ENCODE measurements at places on chromosomes 2 and 18. TPM values are rescaled to one million over a fixed set of nuclear protein-coding genes. Genes with fewer than 3 reads are reported as not detected.

Gene PRSS56
- not detected for total RNA-seq

Gene GPR39
- total RNA-seq: 10.1 TPM

Gene DNAJC5G
- not detected for total RNA-seq

Gene CASP10
- total RNA-seq: 30.5 TPM

Gene OR6B2
- total RNA-seq: not detected

Gene POU3F3
- total RNA-seq: not detected

Gene GPBAR1
- total RNA-seq: 1.0 TPM

Gene NPAS2
- 19.5 TPM for total RNA-seq

Gene ARHGAP25
- total RNA-seq: 19.6 TPM

Gene UGT1A6
- total RNA-seq: 5.0 TPM

GRCh38 chr2:177324797-177325196, 60.3 kb upstream of the NFE2L2 start:
- no peak for DNase-seq

GRCh38 chr2:134685967-134686366, 32.8 kb downstream of the TMEM163 start:
- DNase-seq: no peak

GRCh38 chr18:49669403-49669802, 107.5 kb downstream of the LIPG start:
- DNase-seq: no peak

GRCh38 chr18:23871410-23871809, 143.1 kb upstream of the TTC39C start:
- no peak for DNase-seq

DNA sequence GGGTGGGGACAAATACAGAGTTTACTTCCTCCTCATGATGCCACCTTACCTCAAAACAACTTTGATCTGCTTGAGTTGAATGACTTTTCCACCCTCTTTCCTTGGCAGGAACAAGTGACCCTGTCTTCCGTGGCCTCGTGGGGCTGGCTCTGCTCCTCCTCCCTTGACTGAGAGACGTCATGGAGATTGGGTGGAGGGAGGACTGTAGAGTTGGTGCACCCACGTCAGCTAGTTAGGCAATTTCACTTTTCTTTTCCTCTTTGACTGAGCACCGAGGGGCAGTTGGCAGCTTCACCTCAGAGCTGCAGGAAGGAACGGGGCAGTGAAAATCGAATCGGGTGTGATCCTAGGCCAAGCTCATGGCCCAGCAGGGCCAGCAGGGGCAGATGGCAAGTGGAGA, at the start of gene SP140:
Gene SP140, plus strand, starts transcription at position 251 of the 400 bp plus-strand sequence. Its CDS starts 109 bp downstream, at position 360.
- peak; percentile 77 for DNase-seq

DNA sequence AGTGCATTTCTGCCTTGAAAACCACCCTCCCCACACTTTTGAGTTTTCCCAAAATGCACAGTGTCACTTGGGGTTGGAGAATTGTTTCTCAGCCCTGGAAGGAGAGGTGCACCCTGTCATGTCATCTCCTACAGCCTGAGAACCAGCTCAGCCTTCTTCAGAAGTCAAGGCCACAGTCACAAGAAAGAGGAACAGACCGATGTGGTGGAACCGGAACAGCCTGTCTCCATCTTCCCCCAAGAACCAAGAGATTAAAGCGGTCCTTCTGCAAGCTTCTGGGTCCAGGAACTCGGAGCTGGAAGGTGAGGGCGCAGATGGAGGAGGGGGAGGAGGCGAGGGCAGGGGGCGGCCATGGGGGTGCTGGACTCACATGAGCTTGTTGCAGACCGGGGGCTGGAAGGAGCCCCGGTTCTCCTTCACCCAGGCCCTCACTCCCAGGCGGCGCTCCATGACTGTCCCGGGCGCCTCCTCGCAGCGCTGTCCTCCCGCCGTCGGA, 248 bp downstream of the HAAO start:
- peak; percentile 48 for DNase-seq

DNA sequence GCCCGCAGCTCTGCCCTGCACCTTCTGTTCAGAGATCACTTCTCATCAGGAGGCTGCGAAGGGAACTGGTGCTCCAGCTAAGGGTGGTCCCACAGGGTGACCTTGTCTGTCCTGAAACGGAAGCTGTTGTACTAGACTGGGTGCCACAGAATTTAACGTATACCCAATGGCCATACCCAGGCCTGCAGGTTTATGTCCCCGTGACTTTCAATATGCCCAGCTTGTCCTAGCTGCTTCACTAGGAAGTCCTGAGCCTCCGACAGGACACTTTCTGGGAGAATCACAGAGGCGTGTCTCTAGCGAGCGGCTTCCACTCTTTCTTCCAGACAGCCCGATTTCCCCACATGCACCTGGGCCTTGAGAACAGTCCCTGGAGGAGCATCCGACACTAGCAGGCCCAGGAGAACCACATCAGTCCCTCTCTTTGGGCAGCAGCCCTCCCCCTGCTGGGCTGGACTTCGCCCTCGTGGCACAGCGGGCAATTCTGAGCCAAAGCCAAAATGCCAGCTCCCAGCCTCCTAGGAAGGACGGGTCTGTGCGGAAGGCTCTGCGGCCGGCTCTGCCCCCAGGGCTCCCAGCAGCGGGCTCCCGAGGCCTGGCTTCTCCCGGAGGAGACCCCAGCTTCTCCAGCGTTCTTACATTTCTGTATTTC, 91.9 kb upstream of the OTOS start:
- DNase-seq: no peak

DNA sequence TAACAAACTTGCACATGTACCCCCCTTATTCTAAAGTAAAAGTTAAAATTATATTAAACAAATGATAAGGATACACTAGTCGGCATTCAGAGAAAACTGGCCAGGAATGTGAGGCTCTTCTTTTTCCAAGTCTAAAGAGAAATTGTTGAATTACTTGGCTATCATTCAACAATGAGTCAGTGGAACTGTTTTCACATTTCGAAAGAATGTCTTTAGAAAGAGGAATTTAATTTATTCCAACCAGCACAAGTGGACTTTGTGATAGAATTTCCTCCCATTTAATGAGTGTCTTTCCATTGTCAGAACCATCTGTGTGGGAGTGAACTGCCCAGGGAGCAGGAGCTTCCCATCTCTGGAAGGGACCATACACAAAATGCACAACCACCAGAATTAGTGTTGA, 792.2 kb downstream of the EPHA4 start:
- DNase-seq: no peak

DNA sequence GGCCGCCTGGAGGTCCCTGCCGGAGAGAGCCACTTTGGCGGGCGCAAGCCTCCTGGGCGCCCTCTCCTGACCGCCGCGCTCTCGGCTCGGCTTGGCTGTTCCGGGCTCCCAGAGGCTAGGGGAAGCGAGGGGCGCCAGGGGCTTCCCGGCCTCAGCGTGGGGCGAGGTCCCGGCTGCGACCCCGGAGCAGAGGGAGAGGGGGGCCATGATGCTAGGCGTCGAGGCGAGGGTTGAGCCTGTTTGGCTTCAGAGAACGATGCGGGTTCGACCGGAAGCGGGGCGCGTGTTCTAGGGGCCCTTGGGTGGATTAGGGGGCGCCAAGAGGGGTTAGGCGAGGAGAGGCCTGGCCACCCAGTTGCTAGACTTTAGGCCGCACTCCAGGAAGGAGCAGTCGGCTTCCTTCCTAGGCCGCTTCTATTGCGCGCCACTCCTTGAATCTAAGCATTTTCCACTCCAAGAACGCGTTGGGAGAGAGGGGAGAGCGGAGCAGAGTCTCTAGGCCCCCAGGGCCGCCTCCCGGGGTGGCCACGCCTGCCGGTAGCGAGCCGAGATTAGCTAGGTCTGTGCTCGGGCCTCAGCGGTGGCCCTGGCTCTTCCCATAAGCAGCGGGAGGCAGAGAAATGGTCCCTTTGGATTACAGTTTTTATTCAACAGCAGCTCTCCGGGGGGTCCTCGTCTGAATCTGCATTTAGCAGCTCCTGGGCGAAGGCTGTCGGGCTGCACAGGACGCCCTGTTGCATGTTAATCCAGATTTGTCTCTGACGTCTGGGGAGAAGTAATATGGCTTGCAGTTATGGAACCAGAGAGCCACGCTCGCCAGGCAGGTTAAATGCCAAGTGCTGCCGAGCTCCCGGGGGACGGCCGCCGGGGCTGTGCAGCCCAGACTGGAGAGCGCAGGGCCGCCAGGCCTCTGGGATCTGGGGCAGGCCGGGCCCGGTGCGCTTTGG, 11.3 kb downstream of the MEIS1 start:
- no peak for DNase-seq

GRCh38 chr2:213187833-213188532, 36.6 kb upstream of the IKZF2 start:
- DNase-seq: peak; percentile 45

DNA sequence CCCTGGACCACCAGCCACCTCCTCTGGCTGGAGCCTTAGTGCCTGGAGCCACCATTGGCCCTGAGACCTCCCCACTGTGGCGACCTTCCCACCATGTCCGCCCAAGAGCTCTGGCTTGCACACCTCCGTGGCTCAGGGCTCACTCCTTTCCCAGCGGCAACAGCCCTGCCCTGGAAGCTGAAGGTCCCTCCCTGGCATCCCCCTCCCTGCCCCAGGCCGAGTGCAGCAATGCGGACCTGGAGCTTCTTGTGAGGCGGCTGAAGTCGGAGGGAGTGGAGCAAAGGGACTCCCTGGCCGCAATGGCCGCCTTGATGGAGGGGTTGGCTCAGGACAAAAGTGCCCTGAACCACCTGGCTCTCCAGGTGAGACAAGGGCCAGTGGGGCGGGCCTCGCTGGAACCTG, 28.6 kb downstream of the CROCC2 start:
- DNase-seq: peak; percentile 50

DNA sequence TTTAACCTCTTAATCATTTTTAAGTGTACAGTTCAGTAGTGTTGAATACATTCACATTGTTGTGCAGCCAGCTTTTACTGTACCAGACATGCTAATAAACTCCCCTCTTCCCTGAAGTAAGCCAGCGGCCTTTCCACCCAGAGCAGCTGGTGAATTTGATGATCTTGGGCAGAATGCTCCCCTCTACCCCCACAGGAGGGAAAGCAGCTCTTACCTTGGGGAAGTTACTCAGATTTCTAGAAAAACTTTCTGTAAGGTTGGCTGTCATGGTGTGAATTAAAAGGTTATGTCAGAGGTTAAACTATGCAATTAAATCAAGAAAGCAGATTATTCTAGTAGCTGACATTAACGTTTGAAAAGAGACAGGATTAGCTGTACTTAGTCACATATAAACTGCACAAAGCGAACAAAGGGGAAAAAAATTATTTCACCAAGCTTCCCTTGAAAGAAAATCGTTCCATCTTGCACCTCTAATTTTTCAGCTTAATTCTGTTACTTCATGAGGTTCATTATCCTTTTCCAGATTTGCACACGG, 398.5 kb upstream of the NRP2 start:
- DNase-seq: no peak

- no peak for DNase-seq
Measured at GRCh38 chr18:71450257-71450656, 1093.9 kb downstream of the CBLN2 start.

DNA sequence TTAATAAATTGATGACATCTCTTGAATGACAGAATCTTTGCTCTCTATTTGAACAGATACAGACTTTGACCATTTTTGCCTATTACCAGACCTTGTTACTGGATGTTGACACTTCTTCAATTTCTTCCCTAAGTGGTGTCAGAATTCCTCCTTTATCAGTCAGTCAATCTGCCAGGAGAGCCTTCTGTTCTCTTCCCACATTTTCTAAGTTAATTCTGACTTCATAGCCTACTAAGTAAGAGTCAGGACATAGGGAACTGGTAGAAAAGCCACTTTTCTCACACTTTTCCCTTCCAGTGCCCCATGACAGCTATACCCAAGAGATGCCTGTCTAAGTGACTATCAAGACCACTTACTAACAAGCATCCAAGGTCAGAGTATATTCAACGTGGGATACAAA, 1187.5 kb upstream of the NXPH2 start:
- DNase-seq: no peak

DNA sequence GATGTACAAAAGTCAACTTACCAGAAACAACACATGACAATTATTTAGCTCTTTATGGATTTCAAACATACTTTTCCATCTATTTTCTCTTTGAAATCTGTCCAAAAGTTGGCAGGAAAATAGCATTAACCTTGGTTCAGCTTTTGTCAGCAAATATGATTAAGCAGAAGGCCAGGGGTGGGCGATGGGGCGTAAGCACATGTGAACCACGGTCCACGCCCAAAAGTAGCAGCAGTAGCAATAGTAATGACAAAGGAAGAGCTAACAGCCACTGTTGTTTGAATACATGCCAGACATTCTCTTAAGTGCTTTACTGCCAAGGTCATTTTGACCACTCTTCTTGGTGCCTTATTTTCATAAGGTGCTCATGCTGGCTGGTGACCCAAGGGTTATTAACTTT, 73.5 kb downstream of the ANTXR1 start:
- no peak for DNase-seq

DNA sequence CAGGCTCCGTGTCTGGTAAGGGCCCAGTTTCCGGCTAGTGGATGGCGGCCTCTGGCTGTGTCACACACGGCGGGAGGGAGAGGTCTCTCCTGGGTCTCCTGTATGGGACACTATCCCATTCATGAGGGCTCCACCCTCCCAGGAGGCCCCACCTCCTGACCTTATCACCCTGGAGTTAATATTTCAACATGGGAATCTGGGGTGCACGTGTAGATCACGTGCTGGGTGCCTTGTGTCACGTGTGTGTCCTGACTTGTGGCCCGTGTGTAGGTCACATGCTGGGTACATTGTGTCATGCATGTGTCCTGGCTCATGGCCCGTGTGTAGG, 9.9 kb downstream of the NEU4 start:
- no peak for DNase-seq

DNA sequence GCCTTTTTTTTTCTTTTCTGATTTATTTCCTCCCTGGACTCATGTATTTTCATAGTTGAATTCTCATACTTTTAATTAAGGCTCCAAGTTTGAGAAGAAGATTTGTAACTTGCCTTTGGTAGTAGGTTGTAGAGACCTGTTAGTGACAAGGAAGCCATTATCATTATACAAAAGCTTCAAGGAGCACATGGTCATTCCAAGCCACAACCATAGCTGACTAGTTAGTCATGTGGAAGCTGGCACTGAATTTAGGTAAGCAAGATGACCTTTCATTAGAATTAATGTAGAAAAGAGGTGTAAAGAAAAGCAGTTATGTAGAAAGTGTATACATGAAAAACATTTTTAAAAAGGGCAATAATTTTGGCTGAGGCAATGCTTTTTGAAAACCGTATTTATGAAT, 89.7 kb downstream of the LRP1B start:
- no peak for DNase-seq

- DNase-seq: peak; percentile 5
Measured at GRCh38 chr18:79413901-79414300, 18.2 kb downstream of the NFATC1 start.

DNA sequence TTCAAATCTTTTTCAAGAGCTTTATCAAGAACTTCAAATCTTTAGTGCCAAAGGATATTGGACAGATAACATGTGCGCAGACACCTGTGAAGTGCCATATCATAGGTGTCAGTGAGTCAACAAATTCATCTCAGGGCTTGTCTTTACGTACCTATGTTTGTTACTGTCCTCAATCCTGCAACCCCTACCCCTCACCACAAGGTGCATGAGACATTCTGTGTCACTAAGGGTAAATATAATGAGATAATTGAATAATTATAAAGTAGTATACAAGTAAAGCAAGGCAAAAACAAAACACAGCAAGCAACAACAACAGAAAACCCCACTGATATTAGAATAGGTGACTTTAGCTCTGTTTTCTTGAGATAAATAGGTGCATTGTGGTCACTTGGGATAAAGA, 1495.8 kb upstream of the TMEFF2 start:
- DNase-seq: no peak

- DNase-seq: no peak
Measured at GRCh38 chr2:218320704-218321336, 28.5 kb upstream of the TMBIM1 start.
